Osteoblast (primary cell): ENCODE measurements at places on chromosomes 3 and 15. TPM values are rescaled to one million over a fixed set of nuclear protein-coding genes. Genes with fewer than 3 reads are reported as not detected.

SMCO1 gene
- total RNA-seq = not detected in 2 replicates

TMEM207 gene
- not detected in 2 replicates for total RNA-seq

LSM3 gene
- total RNA-seq = 5.1 and 5.6 TPM in 2 replicates

CLEC3B gene
- 48.9 and 52.5 TPM in 2 replicates for total RNA-seq

EHD4 gene
- total RNA-seq = 15.9 and 18.0 TPM in 2 replicates

UBAP1L gene
- total RNA-seq = 2.9 and 3.3 TPM in 2 replicates

C3orf22 gene
- total RNA-seq = not detected in 2 replicates

INKA1 gene
- total RNA-seq = 5.8 and 6.5 TPM in 2 replicates

ALDH1L1 gene
- total RNA-seq = under 0.01 TPM in 1 of 2 replicates, not detected in the other

GOLGA6L10 gene
- 1.4 and 1.5 TPM in 2 replicates for total RNA-seq

RTP3 gene
- not detected in 2 replicates for total RNA-seq

CSNK1G1 gene
- total RNA-seq = 34.0 and 35.4 TPM in 2 replicates

MCTP2 gene
- 16.3 and 18.6 TPM in 2 replicates for total RNA-seq

GRCh38 chr3:14883226-14883625 is 64.2 kb upstream of the NR2C2 start:
- no peak for DNase-seq

- DNase-seq = no peak
Observed at GRCh38 chr15:92157666-92158298, 235.9 kb upstream of the ST8SIA2 start.

DNA sequence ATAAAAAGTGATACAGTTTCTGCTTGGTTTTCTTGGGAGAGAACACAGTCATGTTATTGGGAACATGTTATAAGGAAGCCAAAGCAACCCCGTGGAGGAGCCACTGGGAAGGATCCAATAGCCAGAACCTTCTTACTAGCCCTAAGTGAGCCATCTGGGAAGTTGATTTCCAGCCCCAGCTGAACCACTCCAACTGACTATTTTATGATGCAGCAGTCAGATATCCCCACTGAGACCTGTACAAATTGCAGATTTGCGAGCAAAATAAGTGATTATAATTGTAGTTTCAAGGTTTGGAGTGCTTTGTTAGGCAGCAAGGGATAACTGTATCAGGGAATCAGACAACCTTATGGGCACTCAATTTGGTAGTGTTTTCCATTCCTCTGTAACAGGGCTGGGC is 43.3 kb upstream of the ZPLD1 start:
- DNase-seq = no peak

GRCh38 chr3:42102571-42102970 is 11.4 kb downstream of the TRAK1 start:
- no peak for DNase-seq

- peak; percentile 47 for DNase-seq
Observed at GRCh38 chr15:76799760-76800159, 105.4 kb downstream of the SCAPER start.

- DNase-seq = peak; percentile 36
Observed at GRCh38 chr3:99751649-99752048, 66.0 kb upstream of the CMSS1 start.

GRCh38 chr3:41111011-41111410 is 88.3 kb upstream of the CTNNB1 start:
- DNase-seq = no peak

- DNase-seq = no peak
Observed at GRCh38 chr15:45586601-45587094, 531 bp upstream of the BLOC1S6 start.

DNA sequence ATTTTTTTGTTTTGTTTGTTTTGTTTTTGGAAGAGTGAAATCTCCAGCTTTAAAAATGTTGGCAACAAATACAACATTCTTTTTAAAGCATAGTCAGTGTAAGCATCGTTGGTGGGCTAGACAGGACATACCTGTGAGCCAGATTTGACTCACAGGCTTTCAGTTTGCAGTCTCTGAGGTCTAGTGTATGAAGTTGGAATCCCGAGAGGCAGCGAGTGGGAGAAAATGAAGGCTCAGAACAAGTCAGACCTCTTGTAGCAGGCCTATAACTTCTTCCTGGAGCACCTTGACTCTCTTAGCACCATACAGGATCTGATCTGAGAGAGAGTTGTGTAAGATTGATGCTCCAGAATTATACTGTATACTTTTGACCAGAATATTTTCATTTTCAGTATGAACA is 60.2 kb downstream of the CNTN4 start:
- DNase-seq = no peak

GRCh38 chr3:49199900-49200281 is 28.5 kb downstream of the KLHDC8B start:
- peak; percentile 79 for DNase-seq

DNA sequence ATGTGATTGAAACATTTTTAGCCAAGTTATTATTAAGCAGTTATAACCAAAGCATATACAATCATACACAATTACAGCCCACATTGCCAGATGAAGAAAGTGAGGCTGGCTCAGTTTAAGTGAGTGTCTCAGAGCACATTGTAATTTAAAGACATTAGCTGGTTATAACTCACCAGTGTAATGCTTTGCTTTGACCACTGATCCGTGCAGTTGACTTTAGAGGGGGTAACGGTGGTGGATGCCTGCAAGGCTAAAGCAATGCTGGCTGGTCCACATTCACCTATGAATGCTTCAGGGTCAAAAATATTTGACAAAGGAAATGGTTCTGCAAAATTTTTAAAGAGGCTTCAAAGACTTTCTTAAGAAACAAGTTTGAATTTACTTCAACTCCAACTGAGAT is 1.2 kb downstream of the C3orf85 start:
- DNase-seq = no peak

- no peak for DNase-seq
Observed at GRCh38 chr3:127328421-127328820, 40.6 kb upstream of the PRR20G start.

DNA sequence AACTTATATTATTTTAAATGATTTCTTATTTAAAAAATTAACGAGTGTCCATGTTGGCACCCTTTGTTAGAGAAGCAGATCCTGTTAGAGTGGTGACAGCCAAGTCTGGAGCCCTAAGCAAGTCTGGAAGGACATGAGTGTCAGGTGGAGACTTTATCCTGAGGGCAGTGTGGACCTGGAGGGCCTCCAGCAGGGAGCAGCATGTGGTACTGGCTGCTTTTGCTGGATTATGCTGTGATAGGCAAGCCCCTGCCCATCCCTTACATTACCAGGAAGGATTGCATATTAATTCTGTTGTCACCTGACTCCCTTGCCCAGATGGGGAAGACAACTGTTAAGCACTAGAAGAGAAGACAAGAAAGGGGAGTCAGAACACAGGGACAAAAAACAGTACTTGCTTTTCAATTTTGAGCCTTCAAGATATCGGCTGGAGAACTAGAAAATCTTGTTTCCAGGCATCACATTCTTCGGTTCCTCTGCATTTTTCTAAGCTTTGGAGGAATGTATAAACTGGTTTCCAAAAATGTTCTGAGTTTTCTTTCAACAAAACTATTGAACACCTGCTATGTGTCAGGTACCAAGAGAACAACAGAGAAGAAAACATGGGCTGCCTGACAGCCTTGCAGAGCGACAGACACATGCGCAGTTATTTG is 22.7 kb downstream of the ZNF860 start:
- DNase-seq = no peak

DNA sequence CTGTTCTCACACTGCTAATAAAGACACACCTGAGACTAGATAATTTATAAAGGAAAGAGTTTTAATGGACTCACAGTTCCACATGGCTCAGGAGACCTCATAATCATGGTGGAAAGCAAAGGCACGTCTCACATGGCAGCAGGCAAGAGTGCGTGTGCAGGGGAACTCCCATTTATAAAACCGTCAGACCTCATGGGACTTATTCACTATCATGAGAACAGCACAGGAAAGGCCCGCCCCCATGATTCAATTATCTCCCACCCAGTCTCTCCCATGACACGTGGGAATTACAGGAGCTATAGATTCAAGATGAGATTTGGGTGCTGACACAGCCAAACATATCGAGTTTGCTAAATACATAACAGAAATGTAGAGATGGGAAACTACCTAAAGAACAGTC is 39.5 kb upstream of the DGKG start:
- DNase-seq = no peak
